NCI-H345 (cell line): ENCODE measurements at places on chromosomes 7 and 10.

DNA sequence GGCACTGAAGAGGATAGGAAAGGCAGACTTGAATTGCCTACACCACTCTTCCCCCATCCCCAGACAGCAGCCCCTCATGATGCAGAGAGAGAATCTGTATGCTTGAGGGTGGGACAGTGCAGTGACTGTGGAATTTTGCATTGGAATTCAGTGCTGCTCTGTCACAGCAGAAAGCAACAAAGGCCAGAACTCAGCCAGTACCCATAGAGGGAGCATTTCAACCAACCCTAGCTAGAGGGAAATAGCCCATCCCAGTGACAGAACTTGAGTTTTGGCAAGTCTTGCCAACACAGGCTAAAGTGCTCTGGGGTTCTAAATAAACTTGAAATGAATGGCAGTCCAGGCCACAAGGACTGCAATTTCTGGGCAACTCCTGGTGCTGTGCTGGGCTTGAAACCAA lies 80.4 kb downstream of the TES start:
- no peak for DNase-seq

- DNase-seq: no peak
Measured at GRCh38 chr10:55426138-55426537, 625.1 kb upstream of the PCDH15 start.

GRCh38 chr7:75961218-75961617 lies 33.2 kb downstream of the TMEM120A start:
- DNase-seq: no peak

DNA sequence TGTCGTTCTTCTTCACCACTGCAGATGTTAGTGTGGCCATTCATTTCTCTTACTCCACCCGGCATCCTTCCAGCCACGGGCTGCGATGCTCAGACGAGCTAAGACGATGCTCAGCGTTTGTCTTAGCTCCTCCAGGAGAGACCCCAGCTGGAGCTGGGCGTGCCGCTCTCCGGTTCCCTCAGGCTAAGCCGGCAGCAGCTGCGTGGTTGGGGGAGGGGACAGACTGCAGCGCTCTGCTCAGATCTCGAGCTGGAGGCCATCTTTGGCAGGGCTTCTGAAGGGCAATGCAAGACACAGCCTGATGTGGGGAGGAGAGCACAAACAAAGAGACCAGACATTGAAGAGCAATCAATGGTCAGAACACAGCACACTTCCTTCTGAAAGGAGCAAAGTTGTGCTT lies 4.8 kb downstream of the INA start:
- DNase-seq: peak; percentile 81

DNA sequence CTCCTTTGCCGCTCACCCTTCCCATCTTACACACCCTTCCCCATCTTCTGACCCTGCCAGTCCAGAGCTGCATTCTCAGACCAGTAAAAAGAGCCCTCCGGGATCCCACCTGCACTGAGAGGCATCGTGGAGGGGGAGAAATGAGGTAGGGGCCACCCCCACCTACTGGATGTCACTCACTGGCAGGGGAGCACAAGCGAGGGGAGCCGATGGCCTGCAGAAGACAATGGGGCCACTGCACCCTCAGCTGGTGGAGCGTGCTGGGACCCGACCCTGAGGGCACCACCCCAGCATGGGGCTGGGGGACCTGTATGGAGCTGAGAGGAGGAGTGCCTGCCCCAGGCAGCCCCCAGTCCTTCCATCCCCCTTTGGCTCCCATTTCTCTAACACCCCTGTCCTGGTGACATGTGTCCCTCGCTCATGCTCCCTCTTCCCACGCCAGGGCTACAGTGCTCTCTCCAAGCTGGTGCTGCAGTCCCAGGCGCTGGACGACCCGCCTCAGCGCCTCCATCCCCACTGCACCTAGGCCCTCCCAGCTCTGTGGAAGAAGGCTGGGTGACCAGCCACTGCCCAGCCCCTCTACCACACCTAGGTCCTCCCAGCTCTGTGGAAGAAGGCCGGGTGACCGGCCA lies 49.8 kb downstream of the RASGEF1A start:
- no peak for DNase-seq

DNA sequence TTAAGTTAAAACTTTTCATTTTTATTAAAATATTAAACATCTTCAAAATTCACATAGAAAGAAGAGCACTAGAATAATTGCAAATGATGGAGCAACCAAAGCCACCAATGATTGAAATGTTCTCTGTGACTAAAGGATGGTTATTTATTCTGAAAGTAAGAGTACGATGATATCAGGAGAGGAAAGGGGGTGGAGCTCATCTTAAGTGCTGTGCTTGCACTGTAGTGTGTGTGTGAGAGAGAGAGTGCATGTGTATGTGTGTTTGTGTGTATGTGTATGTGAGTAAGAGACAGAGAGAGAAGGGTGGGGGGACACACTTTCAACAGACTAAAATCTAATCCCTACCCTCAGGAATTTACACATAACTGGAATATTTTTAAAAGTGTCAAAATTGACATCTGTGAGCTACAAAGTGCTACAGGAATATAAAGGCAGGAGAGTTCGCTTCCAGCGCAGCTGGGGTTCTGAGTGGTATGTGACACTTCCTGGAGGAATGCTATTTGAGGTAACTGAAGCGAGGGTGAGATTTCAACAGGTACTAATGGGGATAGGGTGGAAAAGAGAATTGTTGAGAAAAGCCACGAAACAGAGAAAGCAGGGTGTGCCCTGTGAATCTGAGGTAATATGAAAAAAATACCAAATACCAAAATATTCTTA lies 57.2 kb upstream of the SMNDC1 start:
- no peak for DNase-seq

DNA sequence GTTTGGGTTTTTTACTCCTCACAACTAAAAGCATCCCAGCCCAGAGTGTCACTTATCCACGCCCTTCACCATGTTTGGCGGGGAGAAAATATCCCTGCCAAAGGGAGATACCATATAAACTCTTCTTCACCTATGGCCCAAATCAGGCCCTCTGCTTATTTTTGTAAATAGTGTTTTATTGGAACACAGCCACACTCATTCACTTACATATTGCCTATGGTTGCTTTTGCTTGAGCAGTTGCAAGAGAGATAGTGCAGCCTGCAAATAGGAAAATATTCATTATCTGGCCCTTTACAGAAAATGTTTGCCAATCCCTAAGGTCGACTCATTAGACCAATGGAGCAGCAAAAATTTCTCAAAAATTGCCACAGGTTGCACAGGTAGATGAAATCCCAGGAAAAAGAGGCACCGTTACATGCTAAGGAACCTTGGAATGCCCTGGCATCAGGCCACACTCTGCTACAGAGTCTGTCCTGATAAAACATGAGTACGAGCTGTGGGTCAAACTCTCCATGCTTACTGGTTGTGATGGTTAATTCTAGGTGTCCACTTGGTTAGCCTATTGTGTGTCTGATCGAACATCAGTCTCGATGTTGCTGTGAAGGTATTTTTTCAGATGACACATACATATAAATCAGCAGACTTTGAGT lies 7.9 kb upstream of the RASSF4 start:
- DNase-seq: no peak

DNA sequence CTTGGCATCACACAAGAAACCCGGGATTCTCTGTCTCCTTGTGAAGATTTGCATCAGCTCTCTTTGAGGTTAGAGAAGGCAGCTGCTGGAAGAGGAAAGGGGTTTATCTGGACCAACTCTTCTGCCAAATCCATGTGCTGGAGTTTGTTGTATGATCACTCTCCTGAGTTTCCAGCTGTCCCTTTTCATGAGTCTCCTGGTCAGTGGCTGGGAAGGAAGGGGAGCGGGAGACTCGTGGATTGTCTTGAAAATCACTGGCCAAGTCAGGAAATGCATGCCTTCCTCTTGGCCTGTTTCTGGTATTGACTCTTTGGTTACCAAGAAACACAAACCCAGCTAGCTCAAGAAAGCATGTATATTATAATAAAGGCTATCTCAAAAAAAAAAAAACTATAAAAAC lies 38.8 kb downstream of the TACR2 start:
- no peak for DNase-seq

- no peak for DNase-seq
Measured at GRCh38 chr10:127492607-127493250, 56.4 kb upstream of the NPS start.
